ENCODE measurements at places on chromosomes 6 and 20.

- DNase-seq = no peak
These were observed 3.2 kb upstream of the PMEPA1 start for GRCh38 chr20:57712851-57713504.

- DNase-seq = no peak
These were observed 31.8 kb downstream of the CPXM1 start for GRCh38 chr20:2768632-2769015.

DNA sequence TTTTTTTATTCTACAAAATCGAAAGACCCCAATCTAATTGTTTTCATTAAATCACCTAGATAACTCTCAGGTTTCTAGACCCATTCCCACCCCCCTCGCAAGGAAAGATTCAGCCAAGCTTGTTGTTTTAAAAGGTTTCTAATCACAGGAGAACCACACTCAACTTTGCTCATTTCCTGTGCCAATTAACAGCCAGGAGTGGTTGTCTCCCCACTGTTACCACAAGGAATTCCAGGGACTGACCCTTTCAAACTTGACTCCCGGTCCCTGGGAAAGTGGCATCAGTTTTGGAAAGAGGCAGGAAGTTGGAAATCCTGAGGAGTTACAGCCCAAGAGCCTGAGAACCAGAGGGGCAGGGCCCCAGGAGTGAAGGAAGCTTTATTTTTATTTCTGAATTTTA, 561.3 kb upstream of the JAG1 start:
- no peak for DNase-seq

- DNase-seq = no peak
These were observed 9.6 kb upstream of the FOXF2 start for GRCh38 chr6:1379788-1380147.

DNA sequence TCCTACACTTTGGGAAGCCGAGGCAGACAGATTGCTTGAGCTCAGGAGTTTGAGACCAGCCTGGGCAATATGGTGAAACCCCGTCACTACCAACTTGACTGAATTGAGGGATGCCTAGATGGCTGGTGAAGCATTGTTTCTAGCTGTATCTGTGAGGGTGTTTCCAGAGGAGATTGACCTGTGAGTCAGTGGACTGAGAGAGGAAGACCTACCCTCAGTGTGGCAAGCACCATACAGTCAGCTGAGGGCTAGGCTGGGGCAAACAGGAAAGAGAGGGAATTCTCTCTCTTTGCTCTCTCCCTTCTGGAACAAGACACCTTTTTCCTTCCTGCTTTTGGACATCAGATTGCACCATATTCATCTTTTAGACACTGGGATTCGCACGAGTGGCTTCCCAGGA, 3.7 kb upstream of the ZUP1 start:
- DNase-seq = no peak

DNA sequence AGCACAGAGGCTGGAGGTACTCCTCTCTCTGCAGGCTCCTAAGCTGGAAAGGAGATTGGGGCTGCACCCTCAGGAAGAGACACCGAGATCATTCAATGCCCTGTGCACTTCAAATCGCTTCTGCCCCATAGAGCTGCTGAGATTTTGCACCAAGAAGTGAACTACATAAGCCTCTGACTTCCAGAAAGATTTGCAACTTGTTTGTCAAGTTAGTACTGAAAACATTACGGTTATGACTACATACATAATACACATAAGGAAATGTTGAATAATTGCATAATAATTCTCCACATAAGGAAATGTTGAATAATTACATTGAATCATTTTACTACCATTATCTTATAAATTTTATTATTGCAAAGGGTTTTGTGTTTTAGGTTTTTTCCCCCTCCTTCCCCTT, 120.3 kb upstream of the SASH1 start:
- no peak for DNase-seq

GRCh38 chr6:45714006-45714730, 301.5 kb downstream of the CLIC5 start:
- DNase-seq = no peak

- no peak for DNase-seq
These were observed 11.8 kb downstream of the FRMD1 start for GRCh38 chr6:168067081-168067759.

DNA sequence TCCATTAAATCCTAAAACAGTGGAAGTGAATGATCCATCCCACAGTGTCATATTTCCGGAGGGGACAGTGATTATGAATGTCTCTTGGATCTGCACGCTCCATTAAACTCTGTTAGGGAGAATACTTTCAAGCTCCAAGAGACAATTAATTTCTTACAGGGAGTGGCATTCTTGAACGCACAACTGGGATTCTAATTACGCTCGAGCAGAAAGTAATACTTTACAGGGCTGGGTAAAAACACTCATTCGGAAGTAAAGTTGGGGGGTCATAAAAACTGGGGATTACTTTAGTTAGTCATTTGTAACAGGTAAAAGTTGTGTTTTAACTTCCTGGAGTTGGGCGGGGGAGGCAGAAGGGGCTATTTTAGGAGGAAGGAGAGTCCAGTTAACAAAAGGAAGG, 151.8 kb downstream of the ZFP64 start:
- DNase-seq = no peak
